ENCODE measurements at places on chromosomes 13 and 19. TPM values are rescaled to one million over a fixed set of nuclear protein-coding genes. Genes with fewer than 3 reads are reported as not detected.

CYP2A7 gene
- total RNA-seq = not detected

KCNC3 gene
- 0.55 TPM for total RNA-seq

B3GNT3 gene
- 11.5 TPM for total RNA-seq

KLK7 gene
- total RNA-seq = 18.7 TPM

EXOC3L2 gene
- total RNA-seq = not detected

All from kidney epithelial cell (primary cell).